Right ventricle myocardium inferior (tissue), 1 donor: ENCODE measurements at places on chromosomes 5 and 9. TPM values are rescaled to one million over a fixed set of nuclear protein-coding genes. Genes with fewer than 3 reads are reported as not detected.

- DNase-seq = no peak
These were observed 65.8 kb upstream of the TBC1D2 start for GRCh38 chr9:98321269-98321668.

DNA sequence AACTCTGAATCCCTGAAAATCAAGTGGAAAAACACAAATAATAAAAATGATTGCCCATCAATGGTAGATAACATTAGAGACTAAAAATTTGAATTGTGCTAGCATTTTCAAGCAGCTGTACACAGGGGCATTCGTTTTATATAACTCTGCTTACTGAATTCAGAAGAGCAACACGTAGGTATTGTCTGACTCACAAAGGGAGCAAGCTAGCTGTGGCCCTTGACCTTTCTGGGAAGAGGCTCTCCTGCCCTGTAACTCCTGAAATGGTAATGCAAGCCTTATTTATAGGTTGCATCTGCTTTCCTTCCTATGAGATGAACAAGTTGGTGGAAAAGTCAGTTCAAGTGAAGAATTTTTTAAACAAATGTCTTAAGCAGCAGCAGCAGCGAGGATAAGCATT is 218.7 kb upstream of the EFNA5 start:
- DNase-seq = no peak

DNA sequence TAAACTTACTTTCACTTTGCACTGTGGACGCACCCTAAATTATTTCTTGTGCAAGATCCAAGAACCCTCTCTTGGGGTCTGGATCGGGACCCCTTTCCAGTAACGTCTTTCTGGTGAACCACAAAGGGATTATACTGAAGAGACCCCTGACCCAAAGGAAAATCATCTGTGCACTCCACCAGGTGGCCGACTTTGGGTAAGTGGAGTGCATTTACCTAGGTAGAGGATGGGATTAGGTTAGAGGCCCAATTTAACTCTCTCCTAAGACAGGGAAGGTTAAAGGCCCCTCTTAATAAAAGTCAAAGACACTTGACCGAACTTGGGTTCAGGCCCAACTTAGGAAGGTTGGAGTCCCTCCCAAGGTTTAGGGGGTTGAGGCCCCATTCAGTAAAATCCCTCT is 8.2 kb upstream of the PAIP1 start:
- no peak for DNase-seq

GRCh38 chr5:16160706-16161105 is 18.9 kb downstream of the MARCHF11 start:
- DNase-seq = no peak

- DNase-seq = no peak
These were observed 41.1 kb downstream of the DAP start for GRCh38 chr5:10719965-10720364.

DNA sequence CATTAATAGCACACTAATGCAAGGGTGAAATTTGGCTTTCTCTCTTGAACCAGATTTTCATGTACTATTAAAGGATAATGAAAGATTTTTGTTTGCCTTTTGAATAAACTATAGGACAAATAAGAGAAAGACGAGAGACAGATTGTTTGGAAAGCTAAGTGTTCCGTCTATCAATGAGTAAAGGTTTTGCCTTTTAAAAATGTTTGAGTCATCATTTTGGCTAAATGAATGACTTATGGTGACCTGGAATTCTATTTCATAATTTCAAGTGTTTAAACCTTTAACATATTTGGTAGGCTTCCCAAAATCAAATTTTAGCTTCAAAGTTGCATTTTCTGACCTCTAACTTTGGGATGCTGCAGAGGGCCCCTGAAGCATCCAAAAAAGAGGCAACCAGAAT is 145.2 kb downstream of the SLC25A46 start:
- DNase-seq = no peak

GRCh38 chr5:56517011-56517416 is 283.9 kb upstream of the ANKRD55 start:
- no peak for DNase-seq

The KCNT1 gene
- total RNA-seq = 2.6 TPM

The PAPPA gene
- total RNA-seq = 1.1 TPM
